Right atrium auricular region (tissue), 2 donors: ENCODE measurements at places on chromosomes 7 and 10. TPM values are rescaled to one million over a fixed set of nuclear protein-coding genes. Genes with fewer than 3 reads are reported as not detected.

DNA sequence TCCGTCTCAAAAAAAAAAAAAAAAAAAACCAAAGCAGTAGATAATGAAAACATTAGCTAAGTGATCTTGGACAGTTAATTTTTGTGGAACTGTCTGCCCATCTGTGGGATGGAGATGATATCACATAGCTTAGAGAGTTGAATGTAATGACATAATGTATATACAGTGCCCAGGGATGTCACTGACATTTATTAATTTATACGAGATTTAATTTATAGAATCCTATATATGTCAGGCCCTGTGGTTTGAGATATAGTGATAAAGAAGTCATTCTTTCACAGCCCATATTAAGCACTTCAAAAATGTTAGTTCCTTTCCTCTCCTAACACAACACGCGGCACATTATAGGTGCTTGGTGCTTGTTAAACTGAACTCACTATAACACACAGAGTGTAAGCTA lies 4.0 kb downstream of the ENO4 start:
- DNase-seq: no peak
- H3K27me3 ChIP-seq: no peaks in the 10 kb centered on the region
- no peak overlapping the region for H3K27ac ChIP-seq
- H3K36me3 ChIP-seq: no peaks in the 10 kb centered on the region
- no peak overlapping the region for H3K4me3 ChIP-seq

- H3K4me1 ChIP-seq: peaks cover 24% of the 10 kb centered on the region
- DNase-seq: no peak
- H3K27ac ChIP-seq: peak overlapping the region; percentile 14
- peak overlapping the region; percentile 6 for H3K4me3 ChIP-seq
- no peaks in the 10 kb centered on the region for H3K36me3 ChIP-seq
- no peaks in the 10 kb centered on the region for H3K27me3 ChIP-seq
Observed at GRCh38 chr10:5840314-5841307, 27.4 kb upstream of the GDI2 start.

Gene XPNPEP1
- total RNA-seq: 45.2 TPM

DNA sequence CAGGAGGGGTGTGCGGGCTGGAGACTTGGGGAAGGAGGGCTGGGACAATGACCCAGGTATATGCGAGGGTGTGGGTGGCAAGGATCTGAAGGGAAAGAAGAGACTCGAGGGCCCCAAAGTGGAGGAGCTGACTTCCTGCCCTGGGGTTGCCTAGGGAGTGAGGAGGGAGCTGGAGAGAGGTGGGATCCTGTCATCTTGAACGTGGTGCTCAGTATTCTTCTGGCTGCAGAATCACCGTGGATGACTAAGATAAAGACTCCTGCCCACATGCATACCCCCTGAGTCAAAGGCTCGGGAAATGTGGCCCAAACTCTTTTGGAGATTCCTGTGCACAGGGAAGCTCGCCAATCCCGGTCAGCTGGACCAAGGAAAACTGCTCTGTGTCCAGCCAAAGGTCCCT lies 31.2 kb downstream of the COL17A1 start:
- no peaks in the 10 kb centered on the region for H3K27me3 ChIP-seq
- H3K4me1 ChIP-seq: peaks cover 3% of the 10 kb centered on the region
- DNase-seq: no peak

Gene AKR1D1
- total RNA-seq: not detected

Gene MNX1
- not detected for total RNA-seq

DNA sequence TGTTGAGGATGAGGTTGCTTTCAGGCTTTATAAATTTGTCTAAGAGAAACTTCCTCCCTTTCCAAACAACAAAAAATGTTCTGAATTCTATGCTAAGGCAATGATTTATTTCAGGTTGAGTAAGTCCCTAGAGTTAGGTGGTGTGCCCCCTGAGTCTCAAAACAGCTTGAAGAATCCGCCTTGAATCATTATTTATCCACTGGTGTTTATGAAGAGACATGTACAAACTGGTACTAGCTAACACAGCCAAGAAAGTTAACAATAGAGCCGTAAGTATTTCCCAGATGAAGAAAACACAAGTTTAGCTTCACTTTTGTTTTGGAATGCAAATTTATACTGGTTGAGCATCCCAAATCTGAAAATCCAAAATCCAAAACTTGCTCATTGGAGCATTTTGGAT lies 66.2 kb upstream of the SRPK2 start:
- no peak overlapping the region for H3K4me3 ChIP-seq
- H3K27me3 ChIP-seq: no peaks in the 10 kb centered on the region
- H3K27ac ChIP-seq: no peak overlapping the region
- H3K36me3 ChIP-seq: peaks cover 12% of the 10 kb centered on the region
- no peaks in the 10 kb centered on the region for H3K4me1 ChIP-seq
- DNase-seq: no peak

Gene SEMA3C
- total RNA-seq: 58.3 TPM
